ENCODE measurements at places on chromosomes 16 and 17. TPM values are rescaled to one million over a fixed set of nuclear protein-coding genes. Genes with fewer than 3 reads are reported as not detected.

DNA sequence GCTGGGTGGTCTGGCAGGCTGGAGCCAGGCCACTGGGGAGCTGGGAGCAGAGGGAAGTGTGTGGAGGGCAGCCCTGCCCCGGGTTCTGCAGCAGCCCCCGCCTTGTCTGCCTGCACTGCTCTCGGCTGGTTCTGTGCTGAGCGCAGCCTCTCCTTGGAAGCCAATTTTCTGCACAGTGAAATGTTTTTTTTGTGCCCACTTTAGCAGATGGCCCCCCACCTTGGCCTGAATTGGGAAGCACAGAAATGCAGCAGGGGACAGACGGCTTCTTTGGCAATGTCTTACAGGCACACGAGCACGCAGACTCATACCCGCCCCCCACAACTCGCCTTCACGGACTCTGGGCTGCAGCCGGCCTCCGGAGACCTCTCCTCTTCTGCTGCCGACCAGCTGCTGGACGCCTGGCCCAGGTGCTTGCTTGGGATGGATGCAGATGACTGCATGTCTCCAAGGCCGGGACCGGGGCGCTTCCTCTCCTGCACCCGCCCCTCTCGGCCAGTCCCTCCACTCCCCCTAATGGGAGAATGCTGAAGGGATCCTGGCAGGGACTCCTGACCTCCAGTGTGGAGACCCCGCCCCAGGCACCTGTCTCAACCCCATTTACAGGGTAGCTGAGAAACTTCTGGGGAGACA, 14.8 kb downstream of the NPTX1 start:
- no peak for DNase-seq

Gene PMFBP1
- total RNA-seq, result not detected

Gene HS3ST3B1
- total RNA-seq, result 1.1 TPM

Gene MPHOSPH6
- total RNA-seq, result 11.0 TPM

DNA sequence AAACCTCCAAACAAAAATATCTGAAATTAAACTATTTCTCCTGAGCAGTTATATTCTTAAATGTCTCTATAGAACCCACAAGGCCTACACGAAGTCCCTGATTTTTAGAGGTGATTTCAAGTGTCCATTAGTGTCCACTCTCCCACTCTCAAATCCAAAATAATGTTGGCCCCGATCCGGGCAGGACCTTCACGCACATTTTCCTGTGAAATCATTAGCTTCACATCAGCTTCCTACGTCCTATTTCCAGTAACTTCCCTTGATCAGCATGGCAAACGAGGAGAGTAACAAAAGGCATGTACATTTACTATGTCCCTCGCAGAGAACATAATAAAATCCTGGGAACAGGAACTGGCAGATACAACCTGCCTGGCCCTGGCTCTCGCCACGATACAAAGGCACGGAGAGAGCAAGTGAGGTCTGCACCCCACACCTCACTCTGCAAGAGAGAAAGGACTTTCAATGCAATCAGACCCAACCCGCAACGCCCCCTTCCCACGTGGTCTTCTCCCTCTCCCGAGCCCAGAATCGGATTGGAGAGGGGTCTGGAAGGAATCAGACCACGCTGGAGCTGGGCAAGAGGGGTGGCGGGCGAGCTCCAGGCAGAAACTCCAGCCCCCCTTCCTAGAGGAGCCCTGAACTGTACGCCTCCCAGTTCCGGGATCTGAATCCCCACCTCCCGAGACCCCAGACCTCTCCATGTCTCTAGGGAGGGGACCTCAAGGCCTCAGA, 17.5 kb upstream of the C17orf78 start:
- DNase-seq, result peak; percentile 71

Gene STH
- not detected for total RNA-seq

GRCh38 chr16:3148256-3149192, 13.7 kb downstream of the ZNF213 start:
- no peak for DNase-seq

DNA sequence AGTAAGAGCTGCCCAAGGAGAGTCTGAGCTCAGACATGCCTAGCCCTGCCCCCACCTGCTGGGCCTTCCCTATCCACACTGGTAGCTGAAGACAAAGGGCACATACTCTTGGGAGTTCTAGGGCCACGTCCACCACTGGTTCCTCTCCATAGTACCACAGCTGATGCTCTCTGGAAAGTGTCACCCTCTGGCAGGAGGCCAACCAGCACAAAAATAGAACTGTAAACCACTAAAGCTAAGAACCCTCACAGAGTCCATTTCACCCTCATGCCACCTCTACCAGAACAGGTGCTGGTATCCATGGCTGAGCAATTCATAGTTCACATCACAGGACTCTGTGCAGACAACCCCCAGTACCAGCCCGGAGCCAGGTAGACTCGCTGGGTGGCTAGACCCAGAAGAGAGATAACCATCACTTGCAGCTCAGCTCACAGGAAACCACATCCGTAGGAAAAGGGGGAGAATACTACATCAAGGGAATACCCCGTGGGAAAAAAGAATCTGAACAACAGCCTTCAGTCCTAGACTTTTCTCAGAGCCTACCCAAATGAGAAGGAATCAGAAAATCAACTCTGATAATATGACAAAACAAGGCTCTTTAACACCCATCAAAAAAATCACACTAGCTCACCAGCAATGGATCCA, 115.3 kb downstream of the CEP112 start:
- DNase-seq, result peak; percentile 46

Gene SLC22A31
- total RNA-seq, result 0.69 TPM

- DNase-seq, result no peak
Observed at GRCh38 chr16:47073223-47074155, 70.3 kb downstream of the NETO2 start.

- DNase-seq, result no peak
Observed at GRCh38 chr17:54795046-54795445, 105.6 kb upstream of the TOM1L1 start.

GRCh38 chr16:14356064-14356463, 274.0 kb downstream of the PARN start:
- DNase-seq, result no peak

DNA sequence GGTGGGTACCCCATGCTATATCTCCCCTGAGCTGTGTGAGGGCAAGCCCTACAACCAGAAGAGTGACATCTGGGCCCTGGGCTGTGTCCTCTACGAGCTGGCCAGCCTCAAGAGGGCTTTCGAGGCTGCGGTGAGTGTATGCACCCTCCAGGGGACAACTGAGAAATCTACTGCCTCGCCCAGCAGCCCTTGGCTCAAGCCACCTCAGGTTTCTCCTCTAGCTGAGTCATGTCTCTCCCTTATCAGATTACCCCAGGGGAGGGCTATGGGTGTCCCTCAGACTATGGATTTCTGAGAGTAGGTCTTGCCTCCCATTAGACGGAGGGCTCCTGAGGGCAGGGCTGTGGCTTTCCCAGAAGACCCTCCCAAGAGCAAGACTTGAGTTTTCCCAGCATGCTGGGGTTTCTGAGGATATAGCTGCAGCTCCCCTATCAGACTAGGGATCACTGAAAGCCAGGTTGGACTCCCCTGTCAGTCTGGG, 6.7 kb downstream of the NEK8 start:
- DNase-seq, result no peak

Gene TPSD1
- total RNA-seq, result 0.26 TPM

Gene CRHR1
- not detected for total RNA-seq

Gene CACNB1
- total RNA-seq, result 5.8 TPM

DNA sequence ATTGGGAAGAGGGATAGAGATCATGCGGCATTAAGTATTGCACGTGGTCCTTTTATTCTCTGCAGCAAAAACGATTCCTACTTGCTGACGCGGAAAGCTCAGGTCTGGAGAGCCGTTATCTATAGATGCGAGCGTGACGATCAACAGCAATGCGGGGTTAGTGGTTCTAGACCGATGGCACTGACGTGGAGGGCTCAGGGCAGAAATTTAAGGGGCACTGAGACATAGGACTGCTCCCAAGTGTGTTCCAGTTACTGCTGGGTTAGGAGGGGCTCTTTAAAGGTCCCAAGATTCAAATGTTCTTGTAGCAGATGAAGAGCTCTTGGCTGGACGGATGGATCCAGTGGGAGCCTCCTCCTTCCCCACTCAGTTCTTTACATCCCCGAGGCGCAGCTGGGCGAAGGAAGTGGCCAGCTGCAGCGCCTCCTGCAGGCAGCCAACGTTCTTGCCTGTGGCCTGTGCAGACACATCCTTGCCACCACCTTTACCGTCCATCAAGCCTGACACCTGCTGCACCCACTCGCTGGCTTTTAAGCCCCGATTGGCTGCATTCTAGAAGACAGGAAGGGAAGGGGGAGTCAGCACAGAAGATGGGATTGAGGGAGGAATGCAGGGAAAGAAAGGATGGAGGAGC, 732 bp upstream of the EXOSC6 start:
- peak; percentile 62 for DNase-seq

GRCh38 chr17:75345514-75346167, 56.4 kb upstream of the SLC25A19 start:
- DNase-seq, result no peak

GRCh38 chr17:50647187-50647586, 12.5 kb downstream of the ABCC3 start:
- no peak for DNase-seq

GRCh38 chr16:87033021-87033471, 284.1 kb downstream of the C16orf95 start:
- peak; percentile 71 for DNase-seq

- DNase-seq, result no peak
Observed at GRCh38 chr17:12348476-12348875, 317.2 kb upstream of the MYOCD start.

DNA sequence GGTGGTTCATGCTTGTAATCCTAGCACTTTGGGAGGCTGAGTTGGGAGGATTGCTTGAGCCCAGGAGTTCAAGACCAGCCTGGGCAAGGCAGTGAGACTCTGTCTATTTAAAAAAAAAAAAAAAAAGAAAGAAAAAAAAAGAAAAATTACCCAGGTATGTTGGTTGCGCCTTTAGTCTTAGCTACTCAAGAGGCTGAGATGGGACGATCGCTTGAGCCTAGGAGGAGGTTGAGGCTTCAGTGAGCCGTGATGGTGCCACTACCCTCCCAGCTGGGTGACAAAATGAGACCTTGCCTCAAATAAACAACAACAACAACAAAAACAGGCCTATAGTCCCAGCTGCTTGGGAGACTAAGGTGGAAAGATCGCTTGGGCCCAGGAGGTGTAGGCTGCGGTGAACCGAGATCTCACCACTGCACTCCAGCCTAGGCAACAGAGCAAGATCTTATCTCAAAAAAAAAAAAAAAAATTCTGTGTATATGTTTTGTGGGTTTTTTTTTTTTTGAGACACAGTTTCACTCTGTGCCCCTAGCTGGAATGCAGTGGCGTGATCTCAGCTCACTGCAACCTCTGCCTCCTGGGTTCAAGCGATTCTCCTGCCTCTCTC, 12.5 kb upstream of the ANKRD40CL start:
- DNase-seq, result no peak

DNA sequence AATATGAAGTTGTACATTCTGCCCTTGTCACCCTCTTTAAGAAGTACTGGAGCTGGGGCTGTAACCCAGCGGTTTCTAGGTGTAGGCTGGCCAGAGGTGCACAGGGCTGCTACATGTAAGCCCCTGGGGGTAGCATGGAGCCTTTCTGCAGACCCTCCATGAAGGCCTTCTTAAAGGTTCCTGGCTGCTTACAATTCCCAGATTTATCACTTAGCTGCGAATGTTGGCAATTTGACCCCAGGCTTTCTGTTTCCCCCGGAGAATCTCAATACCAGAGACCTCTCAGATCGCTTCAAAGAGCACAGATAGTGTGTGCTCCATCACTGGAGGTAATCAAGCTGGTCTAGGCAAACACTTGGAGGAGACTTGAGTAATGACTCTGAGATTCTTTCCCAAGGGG, 309.4 kb downstream of the CBLN1 start:
- no peak for DNase-seq

- DNase-seq, result no peak
Observed at GRCh38 chr17:7392696-7393612, 1.4 kb downstream of the PLSCR3 start.

DNA sequence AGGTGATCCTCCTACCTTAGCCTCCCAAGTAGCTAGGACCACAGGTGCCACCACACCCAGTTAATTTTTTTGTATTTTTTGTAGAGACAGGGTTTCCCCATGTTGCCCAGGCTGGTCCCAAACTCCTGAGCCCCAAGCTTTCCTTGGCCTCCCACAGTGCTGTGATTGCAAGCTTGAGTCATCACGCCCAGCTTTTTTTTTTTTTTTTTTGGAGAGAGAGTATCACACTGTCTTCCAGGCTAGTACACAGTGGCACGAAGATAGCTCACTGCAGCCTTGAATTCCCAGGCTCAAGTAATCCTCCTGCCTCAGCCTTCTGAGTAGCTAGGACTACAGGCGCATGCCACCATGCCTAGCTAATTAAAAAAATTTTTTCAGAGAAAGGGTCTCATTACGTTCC, 27.2 kb downstream of the HEATR9 start:
- no peak for DNase-seq

- no peak for DNase-seq
Observed at GRCh38 chr16:54165174-54165911, 121.2 kb downstream of the IRX3 start.

DNA sequence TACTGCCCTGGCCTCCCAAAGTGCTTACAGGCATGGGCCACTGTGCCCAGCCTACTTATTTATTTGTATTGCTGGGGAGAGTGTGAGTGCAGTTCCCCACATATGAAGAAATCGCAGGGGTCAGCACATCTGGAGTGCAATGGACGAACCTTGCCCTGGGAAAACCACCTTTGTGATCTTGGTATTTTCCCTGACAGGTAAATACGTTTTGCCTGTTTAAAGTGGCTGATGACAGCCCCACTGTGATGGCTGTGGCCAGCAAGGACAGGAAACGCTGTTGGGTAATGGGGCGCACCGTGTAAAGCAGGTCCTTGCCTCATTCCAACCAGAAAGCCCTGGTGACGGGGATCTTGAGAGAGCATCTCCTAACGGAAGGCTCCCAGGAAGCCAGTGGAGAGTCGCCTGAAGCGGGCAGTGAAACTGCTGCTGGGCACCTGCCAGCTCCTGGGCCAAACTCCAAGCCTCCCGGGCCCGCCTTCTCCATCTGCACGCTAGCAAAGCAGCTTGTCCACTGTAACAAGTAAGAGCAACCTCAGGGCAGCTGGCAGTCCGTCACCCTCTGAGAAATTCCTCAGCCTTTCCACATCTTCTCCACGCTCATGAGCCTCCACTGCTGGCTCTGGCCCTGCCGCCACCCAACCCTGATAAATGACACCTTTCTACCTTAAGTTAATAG, 17.5 kb downstream of the EMC8 start:
- peak; percentile 56 for DNase-seq

GRCh38 chr17:58273453-58274104, 7.2 kb downstream of the MPO start:
- DNase-seq, result no peak
